ENCODE measurements at places on chromosomes 7 and 10.

DNA sequence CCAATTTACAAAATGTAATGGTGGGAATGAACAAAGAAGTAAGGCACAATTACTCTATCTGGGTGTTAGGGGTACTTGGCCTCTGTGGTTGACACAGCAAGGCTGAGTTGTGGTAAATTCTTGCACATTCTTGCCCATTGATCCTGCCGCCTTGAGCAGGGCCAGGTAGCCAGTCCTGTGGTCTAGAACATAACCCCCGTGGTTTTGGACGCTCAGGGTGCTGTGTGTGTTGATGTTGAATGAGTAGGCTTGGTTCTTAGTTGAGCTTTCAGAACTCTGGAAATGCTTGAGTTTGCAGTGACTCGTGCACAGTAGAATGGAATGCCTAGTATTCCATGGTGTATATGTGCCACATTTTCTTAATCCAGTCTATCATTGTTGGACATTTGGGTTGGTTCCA is 42.3 kb upstream of the CDHR3 start:
- no peak for DNase-seq

DNA sequence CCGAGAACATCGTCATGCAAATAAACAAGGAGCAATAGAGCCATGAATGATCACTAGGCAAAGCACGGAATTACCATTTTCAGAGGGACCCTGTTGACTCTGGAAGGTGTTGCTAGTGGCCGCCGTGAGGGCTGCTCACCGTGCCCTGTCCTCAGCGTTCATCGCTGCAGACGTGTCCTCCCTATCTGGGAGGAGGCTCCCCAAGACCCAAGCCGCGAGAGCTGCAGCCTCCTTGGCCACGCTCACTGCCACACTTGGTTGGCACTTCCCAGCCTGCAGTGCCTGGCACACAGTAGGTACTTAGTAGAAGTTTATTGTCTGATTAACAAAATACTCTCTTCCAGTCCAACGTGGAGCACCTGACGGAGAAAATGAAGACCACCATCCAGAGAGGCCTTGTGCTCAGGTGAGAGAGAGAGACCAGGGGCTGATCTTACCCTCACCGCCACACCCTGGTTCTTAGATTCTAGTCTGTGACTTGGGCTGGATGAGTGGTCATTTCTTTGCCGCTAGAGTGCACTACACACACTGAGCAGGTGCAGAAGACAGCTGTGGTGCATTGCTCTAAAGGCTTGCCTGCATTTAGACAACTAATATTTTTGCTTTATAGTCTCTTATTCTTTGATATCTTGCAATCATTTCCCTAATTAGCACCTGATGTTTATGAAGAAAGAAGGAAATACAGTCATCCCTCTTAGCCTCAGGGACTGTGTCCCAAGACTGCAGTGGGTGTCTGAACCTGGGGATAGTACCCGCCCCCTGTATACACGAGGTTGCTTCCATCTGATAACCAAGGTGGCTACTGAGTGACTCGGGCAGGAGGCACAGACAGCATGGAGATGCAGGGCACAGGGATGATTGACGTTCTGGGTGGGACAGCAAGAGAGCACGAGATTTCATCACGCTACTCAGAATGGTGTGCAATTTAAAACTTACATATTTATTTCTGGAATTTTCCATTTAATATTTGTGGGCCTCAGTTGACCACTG is 40.3 kb downstream of the PITRM1 start:
- no peak for DNase-seq

DNA sequence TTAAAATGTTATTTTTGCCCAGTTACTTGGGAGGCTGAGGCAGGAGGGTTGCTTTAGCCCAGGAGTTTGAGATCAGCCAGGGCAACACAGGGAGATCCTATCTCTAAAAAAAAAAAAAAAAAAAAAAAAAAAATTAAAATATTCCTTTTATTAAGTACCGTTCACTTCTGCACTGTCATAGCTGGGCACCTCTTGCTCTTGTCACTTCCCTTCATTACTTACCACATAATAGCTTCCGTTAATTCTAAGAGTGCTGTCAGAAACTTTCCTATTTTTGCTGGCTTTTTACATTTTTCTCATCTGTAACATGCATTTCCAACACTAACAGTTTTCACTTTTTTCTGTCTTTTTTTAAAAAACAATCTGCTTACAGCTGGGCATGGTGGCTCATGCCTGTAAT is 132.9 kb downstream of the PIP4K2A start:
- no peak for DNase-seq

DNA sequence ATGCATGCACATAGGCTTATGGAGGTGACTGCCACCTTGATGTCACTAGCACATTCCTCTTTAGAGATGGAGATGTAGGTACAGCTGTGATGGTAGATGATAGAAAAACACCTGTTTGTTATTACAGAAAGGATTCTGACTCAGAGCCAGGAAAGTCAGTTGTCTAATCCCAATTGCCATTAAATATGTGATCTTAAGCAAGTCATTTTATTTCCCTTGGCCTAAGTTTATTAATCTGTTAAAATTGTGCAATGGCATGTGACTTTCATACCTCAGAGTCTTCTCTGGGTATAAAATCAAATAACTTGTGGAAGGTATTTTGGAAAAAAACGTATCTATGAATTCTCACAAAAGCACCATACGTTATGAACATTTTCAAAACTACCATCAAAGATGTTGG is 123.9 kb upstream of the BET1 start:
- no peak for DNase-seq

- no peak for DNase-seq
Observed at GRCh38 chr7:80921130-80921529, 2.3 kb upstream of the SEMA3C start.

GRCh38 chr10:124255556-124255955 is 162.2 kb upstream of the CHST15 start:
- no peak for DNase-seq

GRCh38 chr7:111329367-111330234 is 232.7 kb downstream of the IMMP2L start:
- no peak for DNase-seq

DNA sequence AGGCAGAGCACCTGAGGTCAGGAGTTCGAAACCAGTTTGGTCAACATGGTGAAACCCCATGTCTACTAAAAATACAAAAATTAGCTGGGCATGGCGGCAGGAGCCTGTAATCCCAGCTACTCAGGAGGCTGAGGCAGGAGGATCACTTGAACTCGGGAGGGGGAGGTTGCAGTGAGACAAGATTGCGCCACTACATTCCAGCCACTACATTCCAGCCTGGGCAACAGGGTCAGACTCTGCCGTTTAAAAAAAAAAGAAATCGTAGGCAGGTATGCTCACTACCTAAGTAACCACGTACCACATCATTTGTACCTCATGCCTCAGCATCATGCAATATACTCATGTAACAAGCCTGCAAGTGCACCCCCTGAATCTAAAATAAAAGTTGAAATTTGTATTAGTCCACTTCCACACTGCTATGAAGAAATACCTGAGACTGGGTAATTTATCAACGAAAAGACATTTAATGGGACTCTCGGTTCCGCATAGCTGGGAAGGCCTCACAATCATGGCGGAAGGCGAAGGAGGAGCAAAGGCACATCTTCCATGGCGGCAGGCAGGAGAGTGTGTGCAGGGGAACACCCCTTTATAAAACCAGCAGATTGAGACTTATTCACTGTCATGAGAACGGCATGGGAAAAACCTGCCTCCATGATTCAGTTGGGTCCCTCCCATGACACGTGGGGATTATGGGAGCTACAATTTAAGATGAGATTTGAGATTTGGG is 8.1 kb upstream of the EIF4H start:
- no peak for DNase-seq

DNA sequence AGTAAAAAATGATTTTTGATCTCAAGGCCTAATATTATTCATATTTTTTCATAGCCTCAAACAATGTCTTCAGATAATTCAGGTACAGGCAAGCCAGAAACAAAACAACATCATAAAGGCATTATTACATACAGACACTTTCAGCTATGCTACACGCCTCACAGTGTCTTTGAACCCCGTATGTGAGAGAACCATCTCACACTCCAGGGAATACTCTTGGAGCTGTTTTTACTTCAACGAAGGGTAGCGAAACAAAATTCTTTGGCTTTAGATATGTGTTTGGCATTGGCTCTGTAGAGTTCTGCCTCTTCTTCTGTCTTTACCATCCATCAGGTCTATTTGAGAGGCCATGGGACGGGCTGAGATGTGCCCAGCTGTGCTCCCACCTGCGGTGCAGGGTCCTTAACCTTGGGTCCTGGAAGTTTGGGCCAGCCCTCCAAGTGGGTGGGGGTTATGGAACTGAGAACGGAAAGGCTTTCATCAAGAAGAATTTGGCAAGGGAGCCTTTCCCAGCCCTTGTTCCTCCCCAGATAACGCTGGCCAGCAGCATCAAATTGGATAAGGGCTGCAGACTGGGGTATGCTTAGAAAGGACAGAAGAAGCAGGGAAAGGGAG is 276.9 kb downstream of the TCF7L2 start:
- DNase-seq = no peak

DNA sequence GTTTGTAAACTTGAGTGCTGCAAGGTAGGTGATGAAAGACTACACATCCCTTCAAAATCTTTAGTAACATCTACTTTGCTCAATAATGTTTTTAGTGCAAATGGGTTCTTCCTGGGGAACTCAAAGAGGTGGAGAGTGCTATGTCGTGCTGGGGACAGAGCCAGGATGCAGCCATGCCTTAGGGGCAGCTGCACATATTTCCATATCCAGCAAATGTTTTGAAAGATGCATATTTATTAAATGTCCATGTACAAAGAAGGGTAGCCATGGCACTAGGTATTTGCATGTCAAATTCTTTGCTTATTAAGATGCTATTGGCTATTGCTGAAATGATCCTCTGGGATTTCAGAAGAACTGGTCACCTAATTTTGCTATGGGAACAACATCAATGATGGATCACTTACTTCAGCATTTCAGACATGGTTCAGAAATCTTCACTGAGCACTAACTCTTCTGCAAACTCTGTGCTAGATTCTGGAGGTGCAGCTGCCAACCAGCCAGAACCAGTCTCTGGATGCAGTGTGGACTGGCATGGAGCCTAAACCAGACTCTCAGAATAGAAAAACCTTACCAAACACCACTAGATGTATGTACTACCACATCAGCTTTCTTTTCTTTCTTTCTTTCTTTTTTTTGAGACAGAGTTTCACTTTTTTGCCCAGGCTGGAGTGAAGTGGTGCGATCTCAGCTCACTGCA is 31.7 kb upstream of the DNMBP start:
- DNase-seq = no peak

- no peak for DNase-seq
Observed at GRCh38 chr10:22103701-22104470, 100.4 kb upstream of the DNAJC1 start.

DNA sequence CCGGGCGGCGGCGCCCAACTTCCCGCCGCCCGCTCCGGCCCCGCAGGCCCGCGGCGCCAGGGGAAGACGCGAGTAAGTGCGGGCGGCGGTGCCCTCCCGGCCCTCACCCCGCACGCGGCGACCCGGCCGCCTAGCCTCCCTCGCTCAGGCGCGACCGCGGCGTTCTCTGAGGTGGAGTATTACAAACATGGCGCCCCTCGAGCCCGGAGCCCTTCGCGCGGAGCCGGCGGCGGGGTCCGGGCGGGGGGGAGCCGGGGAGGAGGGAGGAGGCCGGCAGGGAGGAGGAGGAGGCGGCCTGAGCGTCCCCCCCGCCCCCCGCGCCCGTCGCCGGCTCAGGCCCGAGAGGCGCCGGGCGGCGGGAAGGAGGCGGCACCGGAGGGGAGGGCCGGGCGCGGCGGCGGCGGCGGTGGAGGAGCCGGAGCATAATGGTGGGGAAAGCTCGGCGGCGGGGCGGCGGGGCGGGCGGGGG is at the start of gene ZMYND11:
ZMYND11 (plus strand) TSS at position 324 of the 469 bp plus-strand sequence. CDS start 44,558 bp downstream, outside the sequence.
- DNase-seq = peak; percentile 69

DNA sequence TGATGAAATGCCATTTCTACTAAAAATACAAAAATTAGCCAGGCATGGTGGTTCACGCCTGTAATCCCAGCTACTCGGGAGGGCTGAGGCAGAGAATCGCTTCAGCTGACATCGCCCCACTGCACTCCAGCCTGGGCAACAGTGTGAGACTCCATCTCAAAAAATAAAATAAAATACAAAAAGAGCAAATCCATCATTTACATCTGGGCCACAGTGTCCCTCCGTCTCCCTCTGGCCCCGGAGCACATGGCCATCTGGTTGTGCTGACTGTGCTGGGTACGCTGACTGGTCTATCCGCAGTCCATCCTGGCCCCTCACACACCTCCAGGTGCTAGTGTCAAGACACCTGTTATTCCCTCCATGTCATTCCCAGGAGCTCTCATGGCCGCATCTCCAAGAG is 42.1 kb downstream of the KCNH2 start:
- no peak for DNase-seq

DNA sequence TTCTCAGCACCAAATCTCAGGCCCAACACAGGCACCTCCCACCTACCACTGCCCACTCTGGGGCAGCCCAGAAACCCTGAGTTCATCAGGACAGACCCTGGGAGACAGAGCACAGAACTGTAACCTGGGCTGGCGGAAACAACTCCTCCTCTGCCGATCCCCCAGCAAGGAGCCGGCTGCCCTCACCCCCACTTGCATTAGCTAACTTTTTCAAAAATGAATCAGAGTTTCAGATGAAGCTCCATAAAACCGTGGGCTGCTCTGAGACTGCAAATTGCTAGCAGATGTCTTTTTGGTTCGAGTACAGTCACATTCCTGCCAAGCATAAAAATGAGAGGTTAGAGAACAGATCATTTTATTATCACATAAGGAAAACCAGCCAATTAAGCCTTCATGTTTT is 93.4 kb upstream of the PARD3 start:
- no peak for DNase-seq

GRCh38 chr10:71756311-71757191 is 16.8 kb downstream of the VSIR start:
- DNase-seq = no peak

GRCh38 chr7:106110238-106110560 is 1.9 kb downstream of the SYPL1 start:
- no peak for DNase-seq

- no peak for DNase-seq
Observed at GRCh38 chr10:74033702-74034101, 35.8 kb downstream of the VCL start.

DNA sequence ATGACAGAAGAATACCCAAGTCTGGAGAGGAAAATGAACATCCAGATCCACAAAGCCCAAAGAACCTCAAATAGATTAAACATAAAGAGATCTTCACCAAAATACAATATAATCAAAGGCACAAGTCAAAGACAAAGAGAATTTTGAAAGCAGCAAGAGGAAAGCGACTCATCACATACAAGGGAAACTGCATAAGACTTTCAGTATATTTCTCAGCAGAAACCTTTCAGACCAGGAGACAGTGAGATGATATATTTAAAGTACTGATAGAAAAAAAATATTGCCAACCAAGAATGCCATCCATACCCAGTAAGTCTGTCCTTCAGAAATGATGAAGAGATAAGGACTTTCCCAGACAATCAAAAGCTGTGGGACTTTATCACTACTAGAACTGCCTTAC is 81.5 kb upstream of the GALNT17 start:
- DNase-seq = no peak

GRCh38 chr10:85868627-85869499 is 497.7 kb downstream of the GRID1 start:
- no peak for DNase-seq

Data from activated CD8-positive, alpha-beta T cell treated with anti-CD3 and anti-CD28 coated beads, Interleukin-2, amount 10 ng/mL, durations not matched to agents 7 days and 5 days (primary cell).